Putamen (tissue), 1 donor: ENCODE measurements at places on chromosomes 1 and 21.

- no peak for DNase-seq
Observed at GRCh38 chr1:60889709-60890108, 192.7 kb upstream of the NFIA start.

GRCh38 chr1:209761011-209761635 lies 5.3 kb downstream of the TRAF3IP3 start:
- DNase-seq = no peak

- DNase-seq = no peak
Observed at GRCh38 chr1:157347506-157347905, 204.8 kb downstream of the FCRL5 start.

DNA sequence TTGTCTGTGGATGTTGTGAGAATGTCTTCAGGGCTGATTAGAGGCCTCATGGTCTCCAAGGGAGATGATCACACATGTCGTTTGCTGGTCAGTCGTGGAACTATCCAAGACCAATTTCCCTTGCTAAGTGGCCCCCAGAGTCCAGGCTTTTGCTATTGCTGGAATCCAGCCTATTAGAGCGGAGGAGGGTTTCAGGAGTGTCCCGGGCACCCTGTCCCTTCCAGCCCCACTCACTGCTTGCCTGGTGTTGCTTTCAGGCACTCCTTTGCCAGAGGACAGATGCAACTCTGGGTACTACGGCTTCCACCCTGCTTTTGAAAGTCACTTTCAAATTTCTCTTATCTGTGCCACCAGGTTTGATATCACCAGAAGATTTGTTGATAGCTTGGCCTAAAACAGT lies 149.1 kb downstream of the NOS1AP start:
- DNase-seq = no peak
